ENCODE measurements at places on chromosomes 16 and 17.

DNA sequence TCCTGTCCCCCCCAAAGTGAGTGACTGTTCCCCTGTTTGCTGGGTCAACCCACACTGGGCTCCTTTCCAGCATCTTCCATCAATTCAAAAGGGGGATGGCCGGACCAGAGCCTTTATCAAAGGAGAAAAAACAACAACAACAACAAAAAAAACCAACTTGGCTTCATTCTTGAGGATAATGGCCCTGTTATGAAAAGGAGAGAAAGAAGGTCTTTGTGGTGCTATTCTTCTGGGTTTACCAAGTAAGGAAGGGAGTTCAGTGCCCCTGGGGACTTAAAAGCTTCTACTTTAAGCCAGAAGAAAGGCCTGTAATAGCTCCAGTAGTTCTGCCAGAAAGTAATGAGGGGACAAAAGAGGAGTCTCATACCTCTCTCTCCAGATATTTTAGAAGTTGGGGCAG lies 71.5 kb downstream of the RGS9 start:
- no peak for DNase-seq

GRCh38 chr17:64230791-64231408 lies 32.2 kb downstream of the TEX2 start:
- peak; percentile 91 for DNase-seq

DNA sequence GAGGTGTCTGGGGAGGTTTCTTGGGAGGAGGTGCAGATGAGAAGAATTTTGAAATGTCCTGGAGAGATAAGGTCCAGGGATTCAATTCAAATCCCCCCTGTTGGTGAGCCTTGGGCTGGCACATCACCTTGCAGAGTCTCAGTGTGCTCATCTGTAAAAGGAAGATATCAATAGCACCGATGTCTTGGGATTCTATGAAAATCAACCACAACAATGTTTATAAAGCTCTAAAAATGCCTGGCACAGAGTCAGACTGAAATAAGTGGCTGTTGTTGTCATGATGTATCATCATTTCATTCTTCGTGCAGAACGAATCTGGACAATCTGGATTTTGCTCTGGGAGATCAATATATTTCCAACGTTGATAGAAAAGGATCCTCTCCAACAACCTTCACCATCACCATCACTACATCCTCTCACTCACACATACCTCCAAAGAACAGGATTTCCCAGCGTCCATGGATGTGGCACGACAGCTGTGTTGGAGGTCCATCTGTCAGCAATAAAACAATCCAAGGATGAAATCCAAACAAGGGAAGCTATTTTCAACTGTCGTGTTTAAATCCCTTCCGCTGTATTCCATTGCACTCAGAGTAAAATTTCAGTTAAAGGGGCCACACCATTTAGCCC lies 393.7 kb upstream of the DYNLRB2 start:
- DNase-seq: peak; percentile 56

- DNase-seq: no peak
These were observed 15.6 kb upstream of the CBFB start for GRCh38 chr16:67013233-67013822.

GRCh38 chr16:877242-878071 lies 76.9 kb upstream of the GNG13 start:
- DNase-seq: no peak

DNA sequence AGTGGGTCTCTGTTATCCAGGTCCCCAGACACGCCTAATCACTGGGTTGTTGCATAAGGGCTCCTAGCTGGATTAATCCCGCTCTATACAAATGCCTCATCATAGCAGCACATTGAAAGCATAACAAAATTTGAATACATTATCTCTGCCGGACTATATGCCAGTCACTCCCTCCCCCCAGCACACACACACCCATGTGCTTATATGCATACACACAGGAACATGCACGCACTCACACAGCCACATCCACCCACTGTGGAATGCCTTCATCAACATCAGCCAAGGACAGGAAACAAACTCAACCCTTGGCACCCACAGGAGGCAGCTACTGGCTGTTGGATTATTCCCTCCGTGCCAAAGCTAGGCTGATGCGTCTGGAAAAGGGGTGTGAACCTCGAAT lies 3.5 kb upstream of the CDH13 start:
- no peak for DNase-seq

DNA sequence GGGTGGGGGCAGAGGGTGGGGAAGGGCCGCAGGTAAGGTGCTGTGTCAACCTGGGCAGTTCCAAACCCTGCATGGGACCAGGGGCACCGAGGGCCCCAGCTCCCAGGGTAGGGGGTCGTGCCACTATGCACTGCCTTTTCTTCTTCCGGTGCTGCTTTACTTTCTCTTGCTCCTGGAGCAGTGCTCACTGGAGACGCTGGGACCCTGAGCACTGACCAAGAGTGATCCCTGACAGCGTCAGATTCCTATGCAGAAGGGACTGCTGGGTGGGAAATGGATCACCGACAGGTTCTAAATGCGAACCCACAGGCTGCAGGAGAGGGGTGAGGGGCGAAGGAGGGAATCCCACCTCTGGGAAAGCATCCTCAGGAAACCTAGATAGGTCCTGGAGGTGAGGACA lies 470.1 kb downstream of the SOX9 start:
- DNase-seq: no peak

- no peak for DNase-seq
These were observed 30.8 kb downstream of the AATF start for GRCh38 chr17:36979565-36979941.

DNA sequence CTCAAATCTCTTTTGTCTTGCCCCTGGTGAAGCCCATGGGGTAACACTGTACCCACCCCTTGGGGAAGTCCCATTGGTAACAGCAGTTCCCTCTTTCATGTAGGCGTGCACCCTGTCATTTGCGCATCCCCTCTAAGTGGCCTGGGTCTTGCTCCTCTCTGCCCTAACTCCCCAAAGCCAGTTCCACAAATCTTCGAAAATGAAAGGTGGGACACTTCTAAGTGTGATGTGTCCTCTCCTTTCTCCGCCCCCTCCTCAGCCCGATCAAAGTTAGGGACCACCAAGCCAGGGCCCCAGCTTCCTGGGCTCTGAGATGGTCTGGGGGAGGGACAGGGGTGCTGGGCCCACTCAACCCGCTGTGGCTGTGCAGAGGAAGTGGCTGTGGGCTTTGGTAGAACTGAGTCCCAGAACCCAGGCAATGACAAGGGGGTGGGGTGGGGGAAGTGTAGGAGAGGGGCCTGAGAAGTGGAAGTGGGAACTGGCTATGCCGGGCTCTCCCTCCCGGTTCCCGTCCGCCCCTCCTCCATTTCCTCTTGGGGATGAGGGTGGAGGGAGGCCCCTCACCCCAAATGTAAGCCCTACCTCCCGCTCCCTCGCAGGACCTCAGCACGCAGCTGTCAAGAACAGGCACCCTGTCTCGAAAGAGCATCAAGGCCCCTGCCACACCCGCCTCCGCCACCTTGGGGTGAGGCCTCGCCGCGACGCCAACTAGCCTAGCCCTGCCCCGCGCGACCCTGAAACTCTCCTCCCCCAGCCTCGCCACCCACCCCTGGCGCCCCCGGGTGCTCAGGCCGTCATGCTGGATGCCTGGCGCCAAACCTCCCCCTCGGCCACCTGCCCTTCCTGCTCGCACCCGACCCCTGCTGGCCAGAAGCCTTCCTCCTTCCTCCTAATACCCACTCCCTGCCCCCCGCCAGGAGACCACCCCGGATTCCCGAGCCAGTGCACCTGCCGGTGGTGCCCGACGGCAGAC lies 8.7 kb downstream of the ABI3 start:
- no peak for DNase-seq

GRCh38 chr16:87812200-87812656 lies 46.4 kb upstream of the KLHDC4 start:
- DNase-seq: no peak

GRCh38 chr17:19372011-19372370 lies 6.3 kb upstream of the MAPK7 start:
- DNase-seq: no peak

GRCh38 chr17:57940653-57941329 lies 14.4 kb downstream of the CUEDC1 start:
- no peak for DNase-seq

- DNase-seq: no peak
These were observed 107.9 kb downstream of the RAP1GAP2 start for GRCh38 chr17:2904135-2904534.

DNA sequence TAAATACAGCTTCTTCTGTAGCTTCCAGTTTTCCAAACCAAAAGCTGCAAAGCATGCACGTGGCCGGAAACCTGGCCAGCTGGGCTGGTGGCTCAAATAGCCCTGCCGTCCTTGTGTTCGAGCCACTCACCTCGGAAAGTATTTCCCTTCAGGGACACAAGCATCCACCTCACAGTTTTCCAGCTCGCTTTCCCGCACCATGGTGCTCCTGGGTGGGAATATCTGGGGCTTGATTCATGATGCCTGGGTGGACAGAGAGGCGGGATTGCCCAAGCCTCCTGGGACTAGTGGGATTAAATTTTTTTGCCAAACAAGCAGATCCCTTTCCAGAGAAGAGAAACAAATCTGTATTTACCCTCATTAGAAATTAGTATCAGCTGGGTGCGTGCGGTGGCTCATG lies 7.1 kb upstream of the MVD start:
- DNase-seq: no peak

All from fibroblast of skin of left quadriceps (primary cell).